ENCODE measurements at places on chromosomes 6 and 20.

- peak; percentile 64 for DNase-seq
These were observed 14.3 kb downstream of the PSMB9 start for GRCh38 chr6:32868257-32868788.

DNA sequence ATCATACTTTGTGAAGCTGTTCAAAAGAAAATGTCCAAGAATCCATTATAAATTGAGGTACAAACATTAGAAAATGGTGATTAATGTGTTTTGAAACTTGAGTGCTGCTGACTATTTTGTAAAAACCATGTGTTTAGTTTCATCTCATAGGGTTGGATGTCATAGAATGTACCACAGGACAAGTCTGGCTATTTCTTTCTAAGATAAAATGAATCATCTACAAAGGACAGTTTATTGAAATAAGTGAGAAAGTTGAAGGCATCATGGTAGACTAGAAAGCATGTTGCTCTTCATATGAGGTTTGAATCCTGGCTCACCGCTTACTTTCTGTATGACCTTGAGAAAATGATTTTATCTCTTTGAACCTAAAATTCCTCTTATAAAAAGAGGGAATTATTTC is 29.2 kb upstream of the SMAP1 start:
- DNase-seq: no peak

- no peak for DNase-seq
These were observed 4.9 kb downstream of the MAPK13 start for GRCh38 chr6:36135053-36135731.

DNA sequence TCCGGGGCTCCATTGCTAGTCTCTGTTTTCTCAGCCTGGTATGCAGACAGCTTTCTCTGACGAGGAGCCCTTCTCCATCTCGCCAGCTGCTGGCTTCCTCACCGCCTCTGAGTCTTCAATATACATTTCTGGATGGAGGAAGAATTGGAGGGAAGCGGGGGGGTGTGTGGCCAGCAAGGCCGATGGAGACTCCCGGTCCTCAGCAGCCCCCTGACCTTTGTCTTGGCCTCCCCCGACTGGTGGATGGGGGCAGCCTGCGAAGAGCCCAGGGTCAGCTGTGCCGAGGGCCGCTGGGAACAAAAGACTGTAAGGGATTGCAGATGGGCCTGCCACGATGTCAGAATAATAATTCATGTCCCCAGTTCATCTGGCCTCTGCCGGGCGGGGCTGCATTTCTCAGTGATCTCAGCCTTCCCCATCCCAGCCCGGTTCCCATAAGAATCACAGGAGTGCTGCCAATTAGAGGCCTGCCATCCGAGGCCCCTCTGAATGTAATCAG is 54.3 kb upstream of the STX16 start:
- no peak for DNase-seq

DNA sequence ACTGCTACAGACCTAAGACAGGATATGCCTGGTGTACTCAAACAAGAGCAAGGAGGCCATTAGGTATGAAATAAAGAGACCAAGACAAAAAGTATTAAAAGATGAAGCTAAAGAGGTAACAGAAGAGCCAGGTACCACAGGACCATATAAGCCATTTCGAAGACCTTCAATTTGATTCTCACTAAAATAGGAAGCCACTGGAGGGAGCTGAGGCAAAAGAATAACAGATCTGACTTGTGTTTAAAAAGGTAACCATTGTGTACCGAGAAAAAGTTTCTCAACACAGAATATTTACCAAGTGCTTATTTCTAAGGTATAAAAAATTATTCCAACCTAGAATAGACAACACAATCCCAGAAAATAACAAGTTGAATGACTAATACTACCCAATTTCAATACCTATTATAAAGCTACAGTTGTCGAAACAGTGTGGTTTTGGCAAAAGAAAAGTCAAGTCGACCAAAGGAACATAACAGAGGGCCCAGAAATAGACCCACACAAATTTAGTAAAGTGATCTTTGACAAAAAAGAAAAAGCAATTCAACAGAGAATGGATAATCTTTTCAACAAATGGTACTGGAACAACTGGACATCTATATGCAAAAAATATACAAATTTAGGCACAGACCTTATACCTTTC is 125.3 kb upstream of the DST start:
- DNase-seq: no peak

Measured in stimulated activated CD8-positive, alpha-beta memory T cell treated with anti-CD3 and anti-CD28 coated beads, Interleukin-12 subunit alpha, Interleukin-12 subunit beta, amount 100 ng/mL, for 4 hours (primary cell).